ENCODE measurements at places on chromosomes 2 and 18.

GRCh38 chr2:201938156-201938775 is 95.4 kb upstream of the FZD7 start:
- DNase-seq, result no peak

DNA sequence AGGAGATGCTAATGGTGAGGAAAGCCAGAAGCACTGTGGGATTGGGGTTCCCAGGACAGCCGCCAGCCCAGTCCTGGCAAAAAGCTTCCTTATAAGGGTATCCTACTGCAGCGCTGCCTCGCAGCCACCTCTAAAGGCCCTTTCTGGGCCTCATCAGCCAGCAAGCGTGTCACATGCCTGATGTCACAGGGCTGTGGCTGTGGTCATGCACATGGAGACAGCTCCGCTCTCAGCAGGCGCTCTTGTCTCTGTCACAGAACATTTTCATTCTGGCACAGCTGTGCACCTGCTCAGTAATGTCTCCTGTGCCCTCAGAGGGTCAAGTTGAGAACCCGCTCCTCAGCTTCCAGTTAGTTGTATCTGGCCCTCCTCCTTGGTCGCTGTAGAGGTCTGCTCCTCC is 17.7 kb upstream of the MAL start:
- DNase-seq, result no peak

DNA sequence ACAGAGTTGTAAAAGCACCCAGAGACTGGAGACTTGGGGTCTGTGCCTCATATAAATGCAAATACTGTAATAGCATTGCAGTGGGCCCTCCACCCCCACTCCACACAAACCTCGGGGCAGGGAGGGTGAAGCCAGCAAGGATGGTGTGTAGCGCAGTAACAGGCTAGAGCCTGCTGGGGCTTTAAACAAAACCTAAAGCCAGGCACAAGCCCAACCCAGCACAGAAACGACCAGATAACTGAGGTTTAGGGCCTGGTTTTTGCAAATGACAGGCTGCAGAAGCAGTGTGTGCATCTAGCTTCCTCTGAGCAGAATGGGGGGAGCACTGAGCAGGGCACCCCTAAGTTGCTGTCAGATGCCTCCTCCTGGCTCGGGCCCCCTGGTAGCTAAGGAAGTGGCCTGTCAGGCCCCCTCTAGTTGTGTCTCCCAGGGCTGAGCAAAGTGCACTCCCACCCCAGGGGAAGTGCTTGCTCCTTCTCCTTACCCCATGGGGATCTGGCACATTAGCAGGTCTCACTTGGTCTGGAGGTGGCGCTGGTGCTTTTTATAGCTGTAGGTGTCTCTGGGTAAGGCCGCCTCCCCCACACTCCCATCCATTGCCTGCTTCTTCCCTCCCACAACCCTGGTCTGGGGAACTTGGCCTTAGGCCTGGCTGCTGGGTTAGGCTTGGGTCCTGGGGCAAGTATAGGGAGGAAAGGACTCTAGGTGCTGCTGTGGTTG is 135.1 kb downstream of the CELF4 start:
- no peak for DNase-seq

GRCh38 chr2:214902286-214902685 is 92.8 kb upstream of the BARD1 start:
- DNase-seq, result peak; percentile 6

GRCh38 chr18:44598514-44598913 is 82.2 kb upstream of the SETBP1 start:
- no peak for DNase-seq

DNA sequence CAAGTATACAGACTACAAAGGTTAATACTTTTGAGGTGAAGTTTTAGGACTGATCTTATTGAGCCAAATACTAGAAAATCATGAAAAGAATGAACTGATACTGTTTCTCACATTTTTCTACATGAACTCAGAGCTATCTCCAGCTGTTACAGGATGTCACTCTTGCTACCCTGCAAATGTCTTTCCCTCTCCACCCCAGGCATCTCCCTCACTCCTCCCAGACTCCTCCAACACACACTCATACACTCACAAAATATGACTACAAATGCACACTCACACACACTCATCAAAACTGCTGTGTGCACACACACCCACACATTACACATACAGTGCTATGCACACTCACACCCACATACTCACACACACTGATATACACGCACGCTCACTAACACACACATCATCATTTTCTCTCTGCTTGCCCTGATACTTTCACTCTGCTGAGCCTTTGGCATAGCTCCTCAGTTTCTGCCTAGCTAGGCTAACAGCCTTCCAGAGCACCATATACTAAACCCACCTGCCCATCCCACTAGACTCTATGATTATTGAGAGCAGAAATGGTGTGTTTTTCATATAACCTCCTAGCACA is 273.3 kb downstream of the CD226 start:
- no peak for DNase-seq

- DNase-seq, result no peak
Measured at GRCh38 chr18:49022311-49023161, 71.8 kb upstream of the SMAD7 start.

All from NCI-H1092 treated with DMSO at 0.1 percent for 48 hours (cell line).